ENCODE measurements at places on chromosomes 12 and 14.

DNA sequence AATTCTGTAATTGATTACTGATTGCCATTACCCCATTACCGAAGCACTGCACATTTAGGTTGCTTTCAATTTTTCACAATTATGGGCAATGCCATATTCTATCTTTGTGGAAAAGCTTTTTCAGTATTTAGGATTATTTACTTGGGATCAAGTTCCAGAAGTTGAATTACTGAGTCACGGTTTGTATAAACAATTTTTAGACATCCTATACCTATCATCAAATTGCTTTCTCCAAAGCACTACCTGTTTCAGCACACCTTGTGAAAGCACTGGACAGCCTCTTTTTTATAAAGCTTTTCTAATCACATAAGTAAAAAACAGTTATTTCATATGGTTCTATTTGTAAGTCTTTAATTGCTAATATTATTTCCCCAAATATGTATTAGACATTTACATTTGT lies 221.5 kb upstream of the CAND1 start:
- DNase-seq, result no peak

DNA sequence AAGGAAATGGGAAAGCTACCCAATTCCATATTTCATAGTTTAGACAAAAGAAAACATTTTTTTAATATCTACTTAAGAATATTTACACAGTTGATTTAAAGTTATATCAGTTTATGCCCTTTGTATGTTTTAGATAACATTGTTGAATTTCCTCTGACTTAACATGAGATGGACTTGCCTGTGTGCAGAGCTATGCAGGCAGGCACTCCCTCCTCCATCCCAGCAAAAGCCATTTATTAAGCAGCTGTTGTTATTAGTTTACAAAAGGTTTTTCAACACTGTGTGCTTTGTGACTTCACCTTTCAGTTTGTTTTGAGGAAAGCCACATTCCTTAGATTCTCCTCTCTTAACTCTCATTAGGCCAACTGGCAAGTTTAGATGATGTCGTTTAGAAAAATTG lies 337.5 kb upstream of the PDE3A start:
- no peak for DNase-seq

- DNase-seq, result no peak
These were observed 154.6 kb downstream of the SLC6A15 start for GRCh38 chr12:84757978-84758377.

DNA sequence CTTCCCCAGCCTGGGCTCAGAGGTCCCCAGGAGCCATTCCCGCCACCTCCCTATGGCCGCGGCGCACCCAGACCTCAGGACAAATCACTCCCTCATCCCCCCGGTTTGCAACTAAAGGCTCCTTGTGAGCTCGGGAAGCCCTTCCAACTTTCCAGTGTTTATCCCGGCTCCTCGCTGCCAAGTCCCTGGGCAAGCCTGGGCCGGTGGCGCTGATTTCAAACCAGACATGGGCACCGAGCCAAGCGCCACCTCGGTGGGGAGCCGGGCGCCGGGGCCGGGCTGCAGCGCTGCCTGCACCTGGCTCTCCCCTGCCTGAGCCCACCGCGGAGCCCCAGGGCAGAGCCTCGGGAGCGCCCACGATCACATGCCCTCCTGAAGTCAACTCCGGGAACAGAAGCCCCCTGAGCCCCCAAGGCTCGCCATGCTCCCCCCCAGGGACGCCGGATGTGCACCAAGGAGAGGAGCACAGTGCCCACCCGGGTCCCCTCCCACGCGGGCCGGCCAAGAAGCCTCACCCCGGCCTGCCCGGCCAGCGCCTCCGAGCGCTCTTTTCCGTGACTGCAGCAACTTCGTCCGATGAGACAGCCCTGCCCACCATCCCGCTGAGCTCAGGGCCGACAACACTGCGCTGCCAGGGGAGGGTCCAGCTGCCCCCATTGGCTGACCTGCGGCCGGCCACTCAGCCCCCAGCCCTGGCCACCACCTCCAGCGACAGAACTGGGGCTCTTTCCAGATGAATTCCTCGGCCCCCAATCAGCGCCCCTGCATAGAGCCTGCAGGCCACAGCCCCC lies 50.0 kb downstream of the NCOR2 start:
- no peak for DNase-seq

DNA sequence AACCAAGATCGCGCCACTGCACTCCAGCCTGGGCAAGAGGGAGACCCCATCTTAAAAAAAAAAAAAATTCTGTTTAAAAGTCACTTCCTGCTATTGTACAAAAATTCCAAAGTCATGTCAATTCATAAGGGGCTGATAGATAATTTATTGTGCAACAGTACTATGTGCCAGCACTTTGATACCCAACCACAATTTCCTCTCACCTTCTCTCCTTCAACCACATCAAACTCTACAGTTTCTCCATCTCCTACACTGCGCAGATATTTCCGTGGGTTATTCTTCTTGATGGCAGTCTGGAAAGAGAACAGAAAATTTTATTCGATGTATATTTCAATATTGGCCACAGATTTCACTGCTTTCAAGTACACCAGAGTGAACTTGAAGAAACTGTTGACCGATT lies 7.6 kb downstream of the YBX3 start:
- DNase-seq, result no peak

DNA sequence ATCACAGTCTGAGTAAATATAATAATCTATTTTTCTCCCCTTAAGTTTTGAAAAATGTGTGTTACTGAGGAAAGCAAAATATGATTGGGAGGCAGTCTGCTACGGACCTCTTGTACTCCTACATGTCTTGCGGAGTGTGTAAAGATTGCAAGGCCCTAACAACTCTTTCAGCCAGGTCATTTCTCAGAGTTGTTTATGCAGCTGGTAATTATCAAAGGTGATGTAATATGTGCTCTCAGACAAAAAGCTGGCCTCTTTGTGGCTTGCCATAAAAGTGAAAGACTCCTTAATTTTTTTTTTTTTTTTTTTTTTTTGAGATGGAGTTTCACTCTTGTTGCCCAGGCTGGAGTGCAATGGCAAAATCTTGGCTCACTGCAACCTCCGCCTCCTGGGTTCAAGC lies 40.5 kb upstream of the MON2 start:
- DNase-seq, result no peak

DNA sequence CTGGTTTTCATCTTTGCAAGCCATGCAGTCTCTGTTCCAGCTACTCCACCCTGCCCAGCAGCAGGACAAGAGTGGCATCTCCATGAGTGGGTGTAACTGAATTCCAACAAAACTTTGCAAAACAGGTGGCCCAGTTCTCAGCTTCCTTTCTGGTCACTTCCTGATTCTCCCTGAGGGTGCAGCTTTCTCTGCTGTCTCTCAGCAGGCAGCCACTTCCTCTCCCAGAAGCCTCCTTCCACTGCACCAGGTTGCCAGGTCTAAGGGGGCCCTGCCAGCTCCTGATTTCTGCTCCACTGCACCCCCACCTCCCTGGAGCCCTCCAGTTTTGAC lies 341.0 kb upstream of the FKBP4 start:
- no peak for DNase-seq

- no peak for DNase-seq
These were observed 262.6 kb upstream of the TMTC1 start for GRCh38 chr12:30046376-30046775.

GRCh38 chr14:24160499-24160849 lies 591 bp upstream of the IRF9 start:
- no peak for DNase-seq

- DNase-seq, result no peak
These were observed 230.5 kb downstream of the AKAP6 start for GRCh38 chr14:32559590-32559989.

Measured in stimulated activated CD8-positive, alpha-beta memory T cell treated with anti-CD3 and anti-CD28 coated beads, Interleukin-4, amount 100 ng/mL, for 1 hour (primary cell).